Femur (tissue), 1 donor: ENCODE measurements at places on chromosomes 2 and 18.
A peak's percentile ranks its signal among the peaks of the same experiment; 100 is the strongest.

- DNase-seq: no peak
These were observed 94.7 kb downstream of the RTN4 start for GRCh38 chr2:54955358-54956110.

GRCh38 chr2:168165397-168165796 is 82.0 kb downstream of the STK39 start:
- peak; percentile 36 for DNase-seq

GRCh38 chr2:226561962-226562361 is 237.7 kb downstream of the IRS1 start:
- no peak for DNase-seq

- no peak for DNase-seq
These were observed 106.9 kb upstream of the MSTN start for GRCh38 chr2:190169221-190170072.

- DNase-seq: no peak
These were observed 36.3 kb downstream of the PREPL start for GRCh38 chr2:44324971-44325426.

DNA sequence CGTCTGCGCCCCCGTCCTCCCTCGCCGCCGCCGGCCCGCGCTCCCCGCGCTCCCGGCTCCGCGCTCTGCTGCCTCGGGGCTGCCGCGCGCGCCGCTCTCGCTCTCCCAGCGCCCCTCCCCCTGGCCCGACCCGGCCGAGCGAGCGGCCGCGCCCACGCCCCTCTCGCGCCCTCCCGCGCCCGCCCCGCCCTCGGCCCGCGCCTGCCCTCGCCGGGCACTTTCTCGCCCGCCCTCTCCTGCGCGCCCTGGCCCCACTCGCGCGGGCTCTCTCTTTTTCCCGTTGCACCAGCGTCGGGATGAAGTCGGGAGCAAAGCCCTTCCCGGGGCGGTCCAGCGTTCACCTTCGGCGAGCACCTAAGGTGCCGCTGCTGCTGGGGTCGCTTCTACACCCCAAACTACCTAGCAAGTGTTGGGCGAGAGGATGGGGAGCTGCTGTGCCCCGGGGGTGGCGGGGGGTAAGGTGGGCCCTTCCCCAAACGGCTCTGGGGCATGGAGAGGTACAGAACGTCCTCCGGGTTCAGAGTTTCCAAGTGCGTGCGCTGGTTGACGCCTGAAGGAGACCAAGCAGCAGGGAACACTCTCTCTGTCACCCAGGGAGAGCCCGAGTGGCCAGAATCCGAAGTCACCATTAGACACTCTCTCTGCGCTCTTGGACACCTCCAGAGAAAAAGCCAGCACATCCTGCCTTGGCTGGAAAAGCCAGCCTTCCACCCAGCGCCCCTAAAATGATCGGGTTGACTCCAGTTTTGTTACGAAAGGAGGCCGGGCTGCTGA is at the start of gene COLEC12:
Gene COLEC12, minus strand, starts transcription at position 70 of the 774 bp plus-strand sequence. CDS start 187 bp downstream, outside the sequence.
- peak; percentile 77 for DNase-seq
